Lower leg skin (tissue), 4 donors: ENCODE measurements at places on chromosomes 6 and 20.

DNA sequence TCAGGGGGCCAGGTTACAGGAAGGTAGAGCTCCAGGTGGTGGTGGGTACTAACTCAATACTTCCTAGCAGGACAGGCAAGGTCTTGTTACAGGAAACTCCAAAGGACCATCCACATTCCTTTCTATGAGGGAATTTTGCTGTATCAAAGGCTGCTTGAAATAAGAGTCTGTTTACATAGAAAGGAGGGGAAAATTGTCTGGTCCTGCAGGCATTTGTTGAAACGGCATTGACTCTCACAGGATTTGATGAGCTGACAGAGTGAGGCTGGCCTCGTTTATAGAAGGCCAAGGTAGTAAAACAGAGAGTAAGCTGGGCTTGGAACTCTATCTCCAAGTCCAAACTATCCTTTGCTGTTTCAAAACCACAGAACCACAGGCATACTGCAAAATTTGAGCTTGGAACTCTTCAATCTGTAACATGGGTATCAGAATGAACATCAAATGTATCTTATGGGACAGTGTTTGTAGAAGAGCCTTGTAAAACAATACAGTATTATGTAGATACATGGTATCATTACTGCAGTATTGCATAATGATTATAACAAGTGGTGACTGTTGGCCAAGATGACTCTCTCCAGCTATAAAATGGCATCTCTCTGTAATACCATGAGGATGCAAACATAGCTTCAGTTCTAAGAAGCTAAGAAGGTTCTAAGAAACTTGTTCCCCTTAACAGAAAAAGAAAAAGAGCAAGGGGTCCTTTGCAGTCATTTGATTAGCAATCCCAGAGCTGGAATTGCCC is 61.5 kb downstream of the TRAM2 start:
- DNase-seq = no peak

- no peak for DNase-seq
These were observed 6.2 kb downstream of the PTPN1 start for GRCh38 chr20:50516180-50516934.

DNA sequence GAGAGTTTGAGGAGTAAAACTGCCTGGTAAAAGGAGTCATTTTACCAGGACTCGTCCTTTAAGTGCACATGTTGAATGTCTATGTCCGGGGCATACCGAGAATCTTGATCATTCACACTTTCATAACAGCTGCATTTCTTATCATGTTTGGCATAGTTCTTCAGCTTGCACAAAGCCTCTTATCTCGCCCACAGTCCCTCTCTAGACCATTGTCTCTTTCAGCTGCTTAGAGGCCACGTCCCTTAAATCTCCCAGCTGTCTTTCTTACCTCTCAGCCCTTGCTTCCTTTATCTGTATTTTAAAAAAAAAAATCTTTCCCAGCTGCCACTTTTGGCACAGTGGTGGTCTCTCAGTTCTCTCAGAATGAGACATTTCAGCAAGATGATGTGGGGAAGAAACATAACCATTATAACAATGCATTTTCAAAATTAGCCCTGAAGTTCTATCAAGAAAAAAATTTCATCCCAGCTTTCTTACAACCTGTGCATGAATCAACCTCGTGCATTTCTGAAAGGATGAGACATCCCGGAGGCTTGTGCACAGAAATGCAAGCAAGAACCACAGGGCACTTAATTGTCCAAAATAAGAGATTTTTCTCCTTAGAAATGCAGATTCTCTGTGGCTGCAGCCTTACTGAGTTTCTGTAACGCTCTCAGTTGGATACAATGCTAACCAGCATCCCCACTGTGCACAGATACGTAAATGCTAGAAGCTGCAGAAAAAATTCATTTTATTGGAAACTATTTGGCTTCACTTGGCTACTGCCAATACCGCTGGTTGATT is 24.2 kb downstream of the RBM24 start:
- no peak for DNase-seq

DNA sequence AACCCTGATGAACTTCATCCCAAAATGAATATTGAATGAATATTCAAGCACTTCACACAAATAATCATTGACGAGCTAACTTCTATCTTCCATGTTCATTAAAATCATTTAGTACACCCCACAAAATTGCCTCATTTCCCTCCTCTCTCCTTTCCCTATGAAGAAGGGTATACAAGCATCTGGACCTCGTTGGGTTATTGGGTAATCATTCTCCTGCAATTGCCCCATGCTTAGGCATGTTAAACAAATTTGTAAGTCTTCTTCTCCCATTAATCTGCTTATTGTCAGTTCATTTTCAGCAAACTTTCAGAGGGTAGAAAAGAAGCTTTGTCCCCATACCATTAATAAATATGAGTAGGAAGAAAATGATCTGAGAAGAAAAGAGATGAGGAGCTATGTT is 27.6 kb downstream of the PRKN start:
- no peak for DNase-seq

- no peak for DNase-seq
These were observed 67.6 kb downstream of the B3GAT2 start for GRCh38 chr6:70889270-70889669.

GRCh38 chr6:16837217-16837972 is 76.1 kb upstream of the ATXN1 start:
- DNase-seq = no peak

DNA sequence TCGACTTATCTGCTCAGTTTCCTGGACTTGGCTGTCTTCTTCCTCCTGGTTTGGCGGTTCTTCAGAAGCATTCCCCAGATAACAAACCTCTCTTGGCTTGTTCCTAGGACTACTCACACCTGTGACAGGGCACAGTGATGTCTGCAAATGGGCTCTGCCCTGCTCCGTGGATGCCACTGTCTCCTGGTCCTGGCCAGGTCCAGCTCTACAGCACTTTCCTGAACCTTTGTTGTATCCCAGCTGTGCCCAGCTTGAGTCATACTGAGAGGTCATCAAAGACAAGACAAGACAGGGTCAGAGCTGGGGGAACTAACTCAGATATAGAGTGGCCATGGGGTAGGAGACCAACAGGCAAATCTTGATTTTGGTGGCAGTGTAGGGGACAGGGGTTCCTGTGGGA is 102.7 kb upstream of the SLC22A23 start:
- DNase-seq = no peak

- DNase-seq = no peak
These were observed 102.3 kb downstream of the HIVEP2 start for GRCh38 chr6:142842418-142843261.

DNA sequence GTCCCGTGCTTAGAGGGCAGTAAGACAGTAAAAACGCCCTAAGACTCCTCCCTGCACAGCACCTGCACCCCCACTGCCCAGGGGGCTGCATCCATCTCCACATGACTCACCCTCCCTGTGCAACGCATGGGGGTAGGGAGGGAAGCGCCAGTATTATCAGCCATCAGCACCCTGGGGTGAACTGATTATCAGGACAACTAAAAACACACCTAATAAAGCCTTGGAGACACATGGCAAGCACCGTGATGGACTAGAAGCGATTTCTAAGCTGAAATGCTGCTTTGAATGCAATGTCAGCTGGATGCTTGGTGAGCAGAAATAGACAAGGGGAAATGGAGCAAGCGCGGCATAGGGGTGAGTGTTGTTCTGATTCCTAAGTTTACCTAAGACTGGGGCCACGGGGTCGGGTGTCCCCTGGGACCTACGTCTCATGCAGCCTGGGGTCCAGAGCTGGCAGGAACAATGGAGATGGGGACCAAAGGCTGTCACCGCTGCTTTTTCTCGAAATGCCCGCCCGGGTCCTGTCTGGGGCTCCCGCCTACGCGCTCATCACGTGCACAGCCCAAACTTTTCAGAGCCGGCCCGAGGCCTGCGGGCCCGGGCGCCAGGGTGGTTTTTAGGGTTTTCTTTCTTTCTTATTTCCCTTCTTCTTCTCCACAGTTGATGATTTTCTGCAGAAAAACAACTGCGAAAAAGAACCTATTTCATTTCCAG is 702 bp upstream of the TNFAIP3 start:
- peak; percentile 94 for DNase-seq

DNA sequence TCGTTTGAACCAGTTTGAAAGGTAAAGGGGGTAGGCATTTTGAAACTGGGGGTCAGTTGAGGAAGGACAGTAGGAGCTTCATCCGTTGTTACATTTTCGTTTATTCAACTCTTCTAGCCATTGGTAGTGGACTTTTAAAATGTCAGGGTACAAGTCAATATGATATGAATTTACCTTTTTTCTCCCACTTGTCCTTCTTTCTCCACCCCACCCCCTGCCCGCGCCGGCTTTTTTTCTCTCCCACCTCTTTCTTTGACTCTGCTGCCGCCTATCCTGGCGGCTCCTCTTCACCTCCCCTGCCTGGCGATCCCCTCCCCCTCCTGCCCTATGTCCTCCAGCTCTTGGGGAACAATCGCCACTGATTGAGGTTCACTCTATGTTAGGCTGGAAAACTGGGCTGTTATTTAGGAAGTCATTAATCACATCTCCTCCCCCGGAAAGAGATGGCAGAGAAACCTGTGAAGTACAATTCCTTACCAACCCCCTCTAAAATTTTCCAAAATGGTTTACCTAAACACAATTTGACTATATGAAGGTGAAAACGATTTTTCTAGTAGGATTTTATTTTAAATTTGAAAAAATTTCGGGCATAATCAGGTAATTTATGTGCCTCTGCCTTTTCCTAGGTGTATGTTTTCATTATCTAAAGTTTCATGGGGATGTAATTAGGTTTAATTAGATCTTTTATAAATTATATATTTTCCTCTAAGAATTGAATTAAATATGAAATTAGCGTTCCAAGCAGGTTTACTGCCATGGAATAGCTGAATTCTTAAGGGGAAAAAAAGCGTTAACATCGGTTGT is 778 bp upstream of the LIN28B start:
- no peak for DNase-seq

- no peak for DNase-seq
These were observed 144.5 kb upstream of the RALGAPA2 start for GRCh38 chr20:20856956-20857355.

- no peak for DNase-seq
These were observed 925.5 kb upstream of the EPHA7 start for GRCh38 chr6:94344866-94345265.

DNA sequence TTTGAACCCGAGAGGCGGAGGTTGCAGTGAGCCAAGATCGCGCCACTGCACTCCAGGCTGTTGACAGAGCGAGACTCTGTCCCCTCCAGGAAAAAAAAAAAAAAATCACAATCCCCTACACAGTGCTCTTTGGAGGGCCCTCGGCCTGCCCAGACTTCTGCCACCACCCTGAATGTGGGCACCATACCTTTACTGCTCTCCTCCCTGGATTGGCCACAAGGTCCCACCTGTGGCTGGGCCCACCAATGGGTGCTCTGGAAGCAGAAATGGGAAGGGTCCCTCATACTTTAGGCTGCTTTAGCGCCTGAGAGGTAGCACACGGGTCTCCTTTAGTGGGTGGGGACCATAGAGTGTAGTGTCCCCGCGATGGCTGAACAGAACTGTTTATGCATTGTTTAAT is 50.3 kb upstream of the IPCEF1 start:
- DNase-seq = peak; percentile 63

- no peak for DNase-seq
These were observed 45.9 kb upstream of the EMILIN3 start for GRCh38 chr20:41412324-41413120.

- DNase-seq = no peak
These were observed 33.6 kb upstream of the TRAF3IP2 start for GRCh38 chr6:111639266-111639665.

- DNase-seq = no peak
These were observed 242.4 kb downstream of the ALDH8A1 start for GRCh38 chr6:134707342-134708031.

DNA sequence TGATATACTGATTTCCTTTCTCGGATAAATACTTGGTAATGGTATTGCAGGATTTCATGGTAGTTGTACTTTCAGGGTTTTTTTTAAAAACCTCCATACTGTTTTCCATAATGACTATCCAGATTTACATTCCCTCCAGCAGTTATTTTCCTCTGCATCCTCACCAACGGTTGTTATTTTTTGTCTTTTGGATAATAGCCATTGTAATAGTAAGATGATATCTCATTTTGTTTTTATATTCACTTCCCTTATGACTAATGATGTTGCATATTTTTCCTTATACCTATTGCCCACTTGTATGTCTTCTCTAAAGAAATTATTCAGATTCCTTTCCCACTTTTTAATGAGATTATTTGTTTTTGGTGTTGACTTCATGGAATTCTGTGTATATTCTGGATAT is 231.0 kb downstream of the MEI4 start:
- no peak for DNase-seq

- DNase-seq = no peak
These were observed 133.7 kb downstream of the PLCB4 start for GRCh38 chr20:9202420-9203080.

DNA sequence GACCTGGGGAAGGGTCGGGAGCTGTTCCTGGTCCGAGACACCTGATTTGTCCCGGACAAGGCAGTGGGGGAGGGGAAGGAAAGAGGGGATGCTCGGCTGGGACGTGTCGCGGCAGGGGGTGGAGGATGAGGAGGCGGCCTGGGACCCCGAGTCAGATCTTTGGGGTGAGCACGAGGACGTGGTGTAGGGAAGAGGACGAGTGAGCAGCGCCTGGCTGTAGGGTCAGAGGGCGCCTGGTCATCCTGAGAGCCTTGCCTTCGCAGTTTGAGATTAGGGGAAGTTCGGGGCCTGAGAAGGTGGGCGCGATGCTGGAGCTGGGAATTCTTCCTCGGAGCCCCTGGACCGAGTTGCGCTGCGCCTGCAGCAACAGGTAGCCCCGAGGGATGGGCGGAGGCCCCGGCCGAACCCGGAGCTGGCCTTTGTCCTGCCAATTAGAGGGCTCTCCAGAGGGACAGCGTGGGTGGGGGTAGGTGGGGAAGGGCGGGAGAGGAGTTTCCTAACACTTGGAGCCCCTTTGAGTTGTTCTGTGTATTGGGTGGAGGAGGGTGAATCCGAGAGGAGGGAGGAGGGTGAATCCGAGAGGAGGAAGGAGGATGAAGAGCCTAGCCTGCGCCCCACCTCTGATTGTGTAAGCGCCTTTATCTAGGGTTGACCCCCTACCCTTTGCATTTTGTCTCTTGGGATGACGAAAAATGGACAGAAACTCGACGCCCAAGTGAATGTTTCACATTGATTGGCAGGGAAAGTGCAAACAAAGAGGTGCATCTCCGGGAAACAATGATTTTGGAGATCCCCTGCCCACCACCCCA is 72.0 kb downstream of the SOX4 start:
- no peak for DNase-seq

GRCh38 chr6:22366214-22366613 is 69.4 kb upstream of the PRL start:
- no peak for DNase-seq

GRCh38 chr6:122622479-122622878 is 12.3 kb downstream of the PKIB start:
- DNase-seq = no peak

GRCh38 chr6:107154131-107154800 is 39.0 kb upstream of the BEND3 start:
- DNase-seq = no peak

GRCh38 chr6:106527979-106528378 is 101.3 kb downstream of the RTN4IP1 start:
- DNase-seq = no peak

- no peak for DNase-seq
These were observed 15.7 kb downstream of the SASH1 start for GRCh38 chr6:148358196-148358785.
